ENCODE measurements at places on chromosomes 6 and 20. TPM values are rescaled to one million over a fixed set of nuclear protein-coding genes. Genes with fewer than 3 reads are reported as not detected.

The MAFB gene
- not detected for total RNA-seq

The CAP2 gene
- total RNA-seq: not detected

The EPPIN gene
- not detected for total RNA-seq

- peak; percentile 22 for DNase-seq
Observed at GRCh38 chr20:20425823-20426654, 58.1 kb downstream of the INSM1 start.

DNA sequence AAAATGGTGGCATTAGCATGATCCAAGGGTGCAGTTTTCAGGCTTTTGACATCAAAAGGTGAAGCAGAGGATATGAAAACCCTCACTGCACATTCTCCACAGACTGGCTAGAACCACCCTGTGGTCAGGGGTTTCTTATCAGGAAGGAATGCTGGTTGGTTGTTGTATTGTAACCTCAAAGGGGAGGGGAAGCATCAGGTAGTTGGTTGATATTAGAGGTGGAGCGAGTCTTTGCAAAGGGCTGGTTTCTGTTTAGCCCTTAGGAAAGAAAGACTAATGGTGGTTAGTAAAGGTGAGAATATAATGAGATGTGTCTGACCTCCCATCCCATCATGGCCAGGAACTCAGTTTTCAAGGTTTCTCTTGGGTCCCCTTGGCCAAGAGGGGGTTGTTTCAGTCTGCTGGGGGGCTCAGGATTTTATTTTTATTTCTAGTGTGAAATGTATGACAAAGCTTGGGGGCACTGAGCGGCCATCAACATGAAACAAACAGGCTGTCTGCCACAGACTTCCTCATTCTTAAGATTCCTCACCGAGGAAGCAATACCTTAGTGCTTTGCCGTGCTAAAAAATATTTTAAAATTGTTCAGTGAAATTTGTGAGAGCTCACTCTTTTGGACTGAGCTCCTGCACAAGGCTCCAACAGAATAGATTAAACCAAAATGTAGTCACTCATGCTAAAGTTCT is 47.5 kb upstream of the PROKR2 start:
- DNase-seq: no peak

GRCh38 chr6:109762769-109763441 is 71.8 kb downstream of the FIG4 start:
- DNase-seq: no peak

DNA sequence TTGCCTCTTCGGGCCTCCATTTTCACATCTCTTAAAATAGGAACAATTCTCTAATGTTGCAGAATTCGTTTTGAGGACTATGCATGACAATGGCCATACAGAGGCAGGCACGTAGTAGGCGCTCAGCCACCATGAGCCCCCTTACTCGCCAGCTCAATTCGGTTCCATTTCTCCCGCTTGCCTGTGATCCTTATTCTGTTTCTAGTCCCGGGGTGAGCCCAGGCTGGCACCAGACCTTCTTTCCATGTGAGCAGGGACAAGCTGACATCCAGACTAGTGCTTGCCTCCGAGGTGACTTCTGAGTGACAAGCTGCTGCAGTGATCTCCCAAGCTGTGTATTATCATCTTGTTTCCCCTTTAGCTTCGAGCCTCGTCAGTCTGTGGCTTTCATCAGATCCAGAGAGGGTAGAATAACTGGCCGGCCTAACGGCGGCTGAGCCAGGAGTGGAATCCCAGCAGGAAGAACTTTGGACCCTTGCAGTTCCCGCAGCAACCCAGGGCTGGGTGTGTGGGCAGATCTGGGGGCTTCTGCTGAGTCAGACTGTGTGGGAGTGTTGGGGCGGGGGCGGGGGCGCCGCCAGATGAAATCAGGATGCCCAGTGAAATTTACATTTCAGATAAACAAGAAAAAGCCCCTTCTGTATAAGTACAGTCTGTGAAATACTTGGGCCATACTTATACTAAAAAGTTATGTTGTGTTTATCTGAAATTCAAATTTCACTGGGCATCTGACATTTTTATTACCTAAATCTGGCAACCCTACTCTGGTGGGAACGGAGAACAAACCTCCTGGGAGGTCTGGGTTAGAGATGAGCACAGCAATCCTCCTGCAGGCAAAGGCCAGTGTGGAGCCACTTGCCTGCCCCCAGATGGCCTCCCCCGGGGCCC is 10.9 kb downstream of the BANF2 start:
- no peak for DNase-seq

GRCh38 chr20:815914-816606 is 17.5 kb upstream of the FAM110A start:
- DNase-seq: peak; percentile 80

DNA sequence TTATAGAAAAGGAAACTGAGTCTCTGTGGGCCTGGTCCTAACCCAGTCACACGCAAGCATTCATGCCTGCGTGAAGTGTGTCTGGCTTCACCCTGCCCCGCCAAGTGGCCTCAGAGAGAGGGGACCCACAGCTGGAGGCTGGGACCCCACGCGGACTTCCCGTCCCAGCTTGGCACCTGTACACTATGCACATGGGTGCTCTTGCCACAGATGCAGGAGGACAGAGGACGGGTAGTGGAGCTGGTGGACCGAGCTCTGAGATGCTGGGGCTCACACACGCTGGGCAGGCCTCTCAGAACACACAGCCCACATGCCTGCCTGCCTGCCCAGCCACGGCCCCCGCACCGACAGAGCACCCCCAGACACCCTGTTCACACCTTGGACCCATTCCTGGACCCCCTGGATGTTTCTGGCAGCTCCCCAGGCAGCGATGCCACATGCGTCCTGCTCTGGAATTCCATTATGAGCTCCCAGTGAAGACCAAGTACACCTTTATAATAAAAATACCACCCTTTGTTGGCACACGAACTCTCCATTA is 24.9 kb upstream of the SMOC2 start:
- no peak for DNase-seq

DNA sequence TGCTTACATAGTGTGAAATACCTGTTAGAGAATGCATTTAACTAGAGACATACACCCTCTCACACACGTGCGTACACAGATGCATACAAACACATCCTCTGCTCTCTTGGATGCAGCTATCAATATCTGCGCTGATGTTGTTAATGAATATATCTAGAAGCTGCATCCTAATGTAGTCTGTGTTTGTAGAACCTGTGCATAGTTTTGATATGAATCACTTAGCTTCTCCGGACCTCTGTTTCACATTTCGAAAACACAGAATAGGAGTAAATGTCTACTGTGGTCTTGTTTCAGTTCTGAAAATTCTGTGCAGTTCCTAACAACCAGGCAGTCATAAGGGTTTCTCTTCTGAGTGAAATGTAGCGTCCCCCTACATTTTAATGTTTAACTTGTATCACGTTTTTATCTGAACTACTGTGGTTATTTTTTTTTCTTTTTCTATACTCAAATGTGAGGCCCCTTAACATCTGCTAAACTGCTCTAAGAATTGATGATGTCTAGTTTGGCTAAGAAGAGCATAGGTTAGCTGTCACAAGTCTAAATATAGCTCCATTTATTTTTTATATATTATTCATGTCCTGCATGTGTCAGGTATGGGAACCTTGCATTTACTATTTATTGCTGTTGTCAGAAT is 254.5 kb downstream of the TMEM242 start:
- DNase-seq: no peak

GRCh38 chr6:169647637-169648036 is 54.2 kb downstream of the WDR27 start:
- DNase-seq: no peak

- DNase-seq: no peak
Observed at GRCh38 chr6:10837622-10837994, 731 bp downstream of the MAK start.

GRCh38 chr20:4674672-4675071 is 47.0 kb upstream of the PRND start:
- DNase-seq: no peak

DNA sequence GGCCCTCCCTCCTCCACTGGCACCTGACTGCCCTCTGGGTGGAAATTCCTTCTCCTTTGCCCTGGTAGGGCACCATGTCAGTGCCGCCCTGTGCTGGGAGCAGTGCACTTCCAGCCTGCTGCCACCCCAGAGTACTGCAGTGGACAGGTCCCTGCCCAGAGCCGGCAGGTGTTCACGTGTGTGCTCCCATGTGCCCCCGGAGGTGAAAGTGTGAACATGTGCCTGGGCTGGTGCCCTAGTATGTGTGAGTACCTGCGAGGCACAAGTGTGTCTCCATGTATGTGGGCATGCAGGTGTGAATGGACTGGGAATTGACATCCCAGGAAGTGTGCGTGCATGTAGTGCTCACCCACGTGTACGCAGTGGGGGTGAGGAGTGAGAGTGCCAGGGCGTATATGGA is 29.4 kb downstream of the SDCBP2 start:
- DNase-seq: peak; percentile 58

DNA sequence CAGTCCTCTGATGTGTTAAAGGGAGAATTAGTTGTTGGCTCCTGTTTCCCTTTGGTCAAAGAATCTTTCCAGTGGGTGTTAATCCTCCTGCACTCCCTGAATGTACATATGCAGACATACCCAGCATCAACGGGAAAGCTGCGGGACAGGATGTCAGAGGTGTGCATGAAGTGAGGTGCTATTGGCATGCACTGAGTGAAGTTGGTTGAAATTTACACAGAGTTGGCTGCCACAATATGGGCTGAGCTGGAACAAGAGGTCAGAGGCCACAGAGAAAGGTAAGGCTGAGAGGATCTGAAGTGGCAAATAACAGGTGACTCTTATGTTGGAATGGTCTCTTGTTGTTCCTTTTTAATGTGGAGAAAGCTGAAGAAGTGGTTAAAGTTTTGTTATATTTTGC is 82.7 kb upstream of the AKIRIN2 start:
- DNase-seq: no peak

Measured in activated CD4-positive, alpha-beta T cell treated with anti-CD3 and anti-CD28 coated beads for 36 hours (primary cell).